AG09309 (cell line): ENCODE measurements at places on chromosomes 5 and 9.

DNA sequence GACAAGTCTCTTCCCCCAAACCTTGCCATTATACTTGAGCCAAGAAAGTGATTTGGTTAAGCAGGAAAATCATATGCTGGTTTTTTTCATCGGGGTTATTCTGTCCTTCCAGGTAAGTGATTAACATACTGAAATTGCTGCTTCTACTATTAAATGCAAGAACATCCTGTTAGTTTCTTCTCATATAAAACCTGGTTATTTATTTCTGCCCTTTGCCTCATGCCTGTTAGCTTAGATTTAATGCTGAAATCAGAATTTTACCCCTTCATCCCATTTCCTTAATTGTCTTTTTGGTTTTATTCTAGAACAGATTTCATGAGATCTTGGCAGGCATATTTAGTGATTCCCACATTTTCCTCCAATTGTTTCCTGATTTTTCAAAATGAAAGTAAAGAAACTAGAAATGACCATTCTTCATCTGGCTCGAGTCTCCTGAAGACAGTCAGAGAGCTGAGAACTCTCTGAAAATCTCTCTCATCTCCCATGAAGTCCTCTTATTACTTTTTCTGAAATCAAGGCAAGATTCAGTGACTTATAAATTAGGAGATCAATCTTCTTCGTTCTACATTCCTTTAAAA is 132.9 kb downstream of the NFIB start:
- DNase-seq: no peak

GRCh38 chr9:124014211-124014955 is 2.8 kb downstream of the LHX2 start:
- DNase-seq: no peak

- no peak for DNase-seq
Measured at GRCh38 chr9:122477826-122478225, at the start of gene OR1J1. OR1J1 (minus strand) TSS chr9:122477926; CDS start chr9:122477926, 0 bp downstream.

DNA sequence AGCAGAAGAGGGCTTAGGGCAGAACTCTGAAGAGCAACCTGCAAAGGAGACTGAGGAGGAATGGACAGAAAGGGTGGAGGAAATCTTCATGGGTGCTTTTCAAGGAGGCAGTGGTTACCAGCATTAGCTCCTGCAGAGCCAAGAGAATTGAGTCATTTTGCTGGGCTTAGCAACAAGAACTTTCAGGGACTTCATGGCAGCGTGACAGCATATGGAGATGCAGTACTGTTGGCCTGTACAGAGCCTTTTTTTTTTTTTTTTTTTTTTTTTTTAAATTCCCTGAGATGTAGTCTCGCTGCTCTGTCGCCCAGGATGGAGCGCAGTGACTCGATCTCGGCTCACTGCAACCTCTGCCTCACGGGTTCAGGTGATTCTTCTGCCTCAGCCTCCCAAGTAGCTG is 296.0 kb upstream of the DMRT1 start:
- DNase-seq: no peak

- no peak for DNase-seq
Measured at GRCh38 chr5:122701640-122702523, 73.0 kb upstream of the SNX2 start.

DNA sequence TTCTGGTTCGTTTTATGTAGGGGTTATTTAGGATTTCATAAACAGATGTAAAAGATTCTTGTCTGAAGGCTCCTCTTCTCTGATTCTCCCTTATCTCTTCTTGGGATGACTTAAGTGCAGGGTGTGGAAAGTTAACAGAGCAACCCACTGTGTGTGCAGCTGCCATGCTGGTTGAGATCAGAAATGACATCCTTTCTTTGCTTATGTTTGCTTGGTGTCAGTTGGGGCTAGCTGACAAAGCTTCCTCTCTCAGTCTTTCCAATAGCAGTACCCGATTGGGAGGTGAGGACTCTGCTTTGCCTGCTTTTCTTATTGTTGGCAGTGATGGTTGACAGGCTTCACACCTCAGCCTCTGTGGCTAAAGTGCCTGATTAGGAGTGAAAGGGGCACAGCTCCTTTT is 26.5 kb downstream of the OGN start:
- no peak for DNase-seq

- DNase-seq: no peak
Measured at GRCh38 chr5:159774476-159775031, 141.7 kb upstream of the ADRA1B start.

DNA sequence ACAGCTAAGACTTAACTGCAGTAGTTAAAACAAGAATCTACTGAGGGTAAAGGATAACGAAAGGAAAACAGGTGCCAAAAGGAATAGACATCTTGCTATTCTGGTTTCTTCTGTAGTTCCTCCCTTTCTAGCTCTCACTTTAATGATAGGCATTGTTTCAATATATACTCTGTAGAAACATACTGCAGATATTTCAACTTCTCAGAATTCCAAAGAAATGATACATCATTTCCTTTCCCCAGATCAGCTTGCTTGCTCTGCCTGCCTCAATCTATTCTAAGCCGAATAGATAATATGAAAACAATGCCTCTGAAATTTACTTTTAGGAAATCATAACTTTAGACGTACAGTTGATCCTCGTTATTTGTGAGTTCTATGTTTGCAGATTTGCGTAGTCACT is 46.3 kb downstream of the ACO1 start:
- no peak for DNase-seq

DNA sequence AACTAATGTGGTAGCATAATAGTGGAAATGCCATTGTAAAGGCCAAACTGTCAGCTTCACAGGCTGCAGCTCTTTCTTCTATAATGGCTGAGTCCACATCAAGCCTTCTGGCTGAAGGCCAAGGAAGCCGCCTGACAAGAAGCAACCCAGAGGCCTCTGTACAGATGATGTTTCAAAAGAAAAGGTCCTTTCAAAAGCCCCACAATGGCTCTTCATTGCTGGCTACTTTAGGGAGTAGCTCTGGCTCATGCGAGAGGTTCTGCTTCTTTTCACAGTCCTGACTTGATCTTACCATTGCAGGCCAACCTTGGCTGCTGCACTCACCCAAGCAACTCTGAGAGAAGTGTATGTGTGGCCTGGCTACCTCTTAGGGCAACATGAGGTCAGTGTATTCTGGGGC is 54.5 kb upstream of the EQTN start:
- no peak for DNase-seq

DNA sequence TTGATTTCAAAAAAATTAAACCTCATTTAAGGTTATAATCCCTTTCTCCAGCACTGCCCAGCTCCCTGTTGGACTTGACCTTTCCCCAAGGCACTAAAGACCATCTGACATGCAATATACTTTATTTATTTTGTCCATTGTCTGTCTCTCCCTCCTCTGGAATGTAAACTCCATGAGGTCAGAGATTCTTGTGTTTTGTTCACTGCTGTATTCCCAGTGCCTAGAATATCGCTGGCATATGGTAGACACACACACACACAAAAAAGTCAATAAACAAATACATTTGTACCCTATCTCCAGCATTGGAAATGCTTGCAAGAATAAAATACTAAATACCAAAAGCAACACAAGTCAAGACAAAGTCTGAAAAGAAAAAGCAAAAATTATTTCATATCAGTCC is 17.3 kb upstream of the ARSB start:
- no peak for DNase-seq

GRCh38 chr5:52915176-52915875 is 73.8 kb upstream of the ITGA2 start:
- DNase-seq: peak; percentile 46

DNA sequence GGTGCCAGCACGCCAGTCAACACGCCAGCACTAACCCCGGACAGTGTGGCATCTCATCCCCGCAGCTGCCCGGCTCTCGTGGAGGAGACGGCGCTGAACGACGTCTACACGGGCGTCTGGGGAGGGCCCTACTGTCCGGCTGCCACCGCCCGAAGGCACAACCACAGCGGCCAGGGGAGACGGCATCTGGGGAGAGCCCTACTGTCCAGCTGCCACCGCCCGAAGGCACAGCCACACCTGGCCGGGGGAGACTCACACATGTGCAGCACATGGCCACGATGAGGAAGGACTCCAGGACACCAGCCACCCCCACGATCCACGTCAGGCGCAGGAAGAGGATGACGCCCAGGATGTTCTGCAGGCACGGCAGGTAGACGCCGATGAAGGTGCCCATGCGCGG is 23.1 kb downstream of the SLC12A7 start:
- DNase-seq: no peak

GRCh38 chr5:158841481-158842276 is 258.0 kb downstream of the EBF1 start:
- no peak for DNase-seq

DNA sequence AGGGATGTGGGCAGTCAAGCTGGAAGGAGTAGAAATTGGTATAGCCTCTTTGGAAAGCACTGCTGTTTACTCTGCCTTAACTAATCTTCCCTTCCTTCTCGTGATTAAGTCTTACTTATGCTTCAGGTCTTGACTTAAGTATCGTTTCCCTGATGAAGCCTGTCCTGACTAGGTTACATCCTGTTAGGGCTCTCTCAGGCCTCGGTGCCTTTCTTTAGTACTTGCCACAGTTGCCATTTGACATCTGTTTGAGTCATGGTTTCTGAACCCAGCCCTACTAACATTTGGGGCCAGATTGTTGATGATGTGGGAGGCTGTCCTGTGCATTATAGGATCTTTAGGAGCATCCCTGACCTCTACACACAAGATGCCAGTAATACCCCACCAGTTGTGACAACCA is 94.4 kb downstream of the GAPVD1 start:
- DNase-seq: no peak

- DNase-seq: peak; percentile 34
Measured at GRCh38 chr5:91219803-91220371, 163.2 kb downstream of the ARRDC3 start.

DNA sequence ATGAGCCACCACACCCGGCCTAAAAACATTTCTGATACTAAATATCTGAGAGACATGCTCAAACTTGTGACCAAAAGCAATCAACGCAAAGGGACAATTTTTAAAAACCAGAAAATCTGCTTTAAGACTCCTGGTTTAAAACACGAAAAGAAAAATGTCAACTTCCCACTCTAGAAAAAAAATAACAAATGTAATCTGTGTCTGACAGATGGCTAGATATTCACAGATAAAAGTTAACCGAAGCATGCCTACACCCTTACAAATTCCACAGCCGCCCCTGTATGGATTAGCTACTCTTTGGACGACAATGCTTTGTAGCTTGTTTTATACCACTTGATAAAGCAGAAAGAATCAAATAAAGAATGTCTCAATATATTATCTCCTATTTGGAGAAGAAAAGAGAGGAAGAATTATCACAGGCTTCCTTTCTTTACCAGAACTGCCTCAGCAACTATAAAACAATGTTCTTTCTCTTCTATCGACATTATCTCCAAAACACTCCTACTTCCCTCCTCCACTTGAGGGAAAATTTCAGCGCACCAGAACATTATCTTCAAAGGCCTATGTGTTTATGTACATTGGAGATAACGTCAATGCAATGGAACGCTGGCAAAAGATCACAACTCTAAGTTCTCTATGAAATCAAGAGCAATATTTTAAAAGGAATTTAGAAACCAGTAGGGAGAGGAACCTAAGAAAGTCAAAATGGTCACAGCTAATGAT is 26.2 kb downstream of the CEMIP2 start:
- DNase-seq: no peak

DNA sequence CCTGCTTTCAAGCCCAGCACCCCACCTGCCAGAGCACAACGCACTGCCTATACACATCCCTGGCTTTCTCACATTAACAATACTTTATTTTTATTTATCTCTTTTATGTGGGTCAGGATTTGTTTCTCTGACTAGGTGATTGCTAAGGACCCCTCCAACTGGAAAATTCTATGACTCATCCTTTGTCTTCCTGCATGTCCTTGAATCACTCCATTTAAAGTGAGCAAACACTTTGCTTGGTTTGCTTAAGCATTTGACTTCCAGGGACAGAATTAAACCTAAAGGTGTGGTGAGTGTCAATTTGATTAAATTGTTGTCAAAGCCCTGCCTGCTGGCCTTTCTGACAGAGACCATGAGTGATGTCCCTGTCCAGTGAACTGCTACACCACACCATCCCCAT is 536.5 kb upstream of the BRINP1 start:
- no peak for DNase-seq
